ENCODE measurements at places on chromosomes 12 and 14.
A peak's percentile ranks its signal among the peaks of the same experiment; 100 is the strongest.

- DNase-seq = no peak
Measured at GRCh38 chr14:51828017-51828797, 32.2 kb upstream of the GNG2 start.

- no peak for DNase-seq
Measured at GRCh38 chr12:96104566-96104965, 69.2 kb upstream of the LTA4H start.

- DNase-seq = peak; percentile 73
Measured at GRCh38 chr14:65879248-65880009, 466.9 kb downstream of the FUT8 start.

DNA sequence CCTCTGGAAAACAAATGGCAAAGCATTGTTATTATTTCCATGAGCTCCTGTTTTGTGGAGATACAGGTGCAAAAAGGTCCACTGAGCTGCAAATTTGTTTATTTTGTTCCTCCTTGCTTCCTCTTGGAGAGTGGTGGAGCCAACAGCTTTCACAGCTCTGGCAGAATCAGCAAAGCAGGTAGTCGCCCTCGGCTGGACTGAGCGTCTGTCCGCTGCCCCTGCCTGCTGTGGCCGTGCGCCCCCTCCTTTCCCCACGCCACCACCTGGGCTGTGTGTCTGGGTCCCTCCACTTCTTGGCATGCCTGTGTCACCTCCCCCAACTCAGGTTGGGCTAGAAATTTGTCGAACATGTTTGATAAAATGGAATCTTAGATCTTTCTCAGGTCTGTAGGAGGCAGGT, 188.2 kb downstream of the TSPAN9 start:
- DNase-seq = no peak

DNA sequence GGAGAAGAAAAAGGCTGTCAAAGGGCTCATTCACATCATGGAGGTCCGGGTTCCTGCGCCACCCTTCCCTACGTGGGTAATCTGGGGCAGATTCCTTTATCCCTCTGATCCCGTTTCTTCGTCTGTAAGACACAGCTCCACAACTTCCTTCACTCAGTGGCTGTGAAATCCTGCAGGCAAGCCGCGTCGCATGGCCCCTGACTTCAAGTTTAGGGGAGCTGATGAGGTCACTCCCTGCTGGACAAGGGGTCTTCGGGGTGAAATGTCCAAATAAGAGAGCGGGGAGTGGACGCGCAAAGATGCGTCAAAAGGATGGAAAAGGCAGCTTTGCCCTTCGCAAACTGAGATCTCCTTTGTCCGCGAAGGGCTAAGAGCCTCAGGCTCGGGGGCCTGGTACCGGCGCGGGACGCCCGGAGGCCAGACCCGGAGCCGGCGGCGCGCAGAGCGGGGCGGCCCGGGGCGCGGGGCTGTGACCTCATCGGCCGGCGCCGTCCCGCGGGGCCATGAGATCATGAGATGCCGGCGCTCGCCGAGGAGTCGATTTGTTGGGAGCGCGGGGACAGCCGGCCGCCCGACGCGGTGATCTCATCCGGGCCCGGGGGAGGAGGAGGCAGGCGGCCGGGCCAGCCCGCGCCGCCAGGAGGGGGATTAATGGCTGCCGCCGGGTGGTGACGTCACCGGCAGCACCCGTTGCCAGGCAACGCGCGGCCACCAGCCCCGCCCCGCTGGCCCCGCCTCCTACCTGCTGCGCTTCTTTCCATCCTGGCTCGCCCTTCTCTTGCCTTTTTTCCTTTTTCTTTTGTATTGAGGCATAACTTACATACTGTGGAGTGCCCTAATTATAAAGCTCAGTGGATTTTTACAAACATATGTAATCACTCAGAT, 62.1 kb downstream of the HRK start:
- DNase-seq = peak; percentile 87

GRCh38 chr12:72075401-72075800, 136.8 kb downstream of the TPH2 start:
- no peak for DNase-seq

DNA sequence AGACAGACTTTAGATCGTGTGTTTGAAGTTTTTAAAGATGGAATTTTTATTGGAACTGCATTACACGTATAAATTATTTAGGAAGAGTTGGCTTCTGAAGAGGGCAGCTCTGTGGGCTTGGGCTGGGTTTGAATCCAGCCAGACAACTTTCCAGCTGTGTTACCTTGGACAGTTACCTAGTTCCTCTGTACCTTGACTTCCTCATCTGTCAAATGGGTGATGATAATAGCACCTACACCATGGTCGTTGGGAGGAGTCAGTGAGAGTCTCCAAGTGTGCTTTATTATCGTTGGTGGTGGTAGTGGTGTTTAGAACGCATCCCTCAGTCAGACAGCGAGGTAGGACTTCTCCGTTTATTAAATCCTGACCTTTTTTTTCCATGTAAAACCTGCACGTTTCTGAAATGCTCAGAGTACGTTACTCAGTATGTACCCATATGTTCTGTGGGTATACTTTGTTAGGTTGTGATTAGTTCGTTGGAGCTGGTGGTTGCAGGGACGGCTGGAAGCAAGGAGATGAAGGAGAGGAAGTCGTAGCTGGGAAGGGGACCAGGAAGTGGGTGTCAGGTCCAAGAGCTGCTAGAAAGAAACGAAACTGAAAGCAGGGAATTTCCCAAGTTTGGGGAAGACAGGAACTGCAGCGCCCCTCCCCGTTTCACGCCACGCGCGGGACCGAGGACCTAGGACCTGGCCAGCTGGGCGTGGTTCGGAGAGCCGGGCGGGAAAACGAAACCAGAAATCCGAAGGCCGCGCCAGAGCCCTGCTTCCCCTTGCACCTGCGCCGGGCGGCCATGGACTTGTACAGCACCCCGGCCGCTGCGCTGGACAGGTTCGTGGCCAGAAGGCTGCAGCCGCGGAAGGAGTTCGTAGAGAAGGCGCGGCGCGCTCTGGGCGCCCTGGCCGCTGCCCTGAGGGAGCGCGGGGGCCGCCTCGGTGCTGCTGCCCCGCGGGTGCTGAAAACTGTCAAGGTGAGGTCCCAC, at the start of gene OAS3:
TSS of gene OAS3 (plus strand) at position 734 of the 979 bp plus-strand sequence. CDS start at position 791, 57 bp downstream.
- DNase-seq = peak; percentile 49

- no peak for DNase-seq
Measured at GRCh38 chr12:66132408-66132807, 1.9 kb upstream of the LLPH start.

DNA sequence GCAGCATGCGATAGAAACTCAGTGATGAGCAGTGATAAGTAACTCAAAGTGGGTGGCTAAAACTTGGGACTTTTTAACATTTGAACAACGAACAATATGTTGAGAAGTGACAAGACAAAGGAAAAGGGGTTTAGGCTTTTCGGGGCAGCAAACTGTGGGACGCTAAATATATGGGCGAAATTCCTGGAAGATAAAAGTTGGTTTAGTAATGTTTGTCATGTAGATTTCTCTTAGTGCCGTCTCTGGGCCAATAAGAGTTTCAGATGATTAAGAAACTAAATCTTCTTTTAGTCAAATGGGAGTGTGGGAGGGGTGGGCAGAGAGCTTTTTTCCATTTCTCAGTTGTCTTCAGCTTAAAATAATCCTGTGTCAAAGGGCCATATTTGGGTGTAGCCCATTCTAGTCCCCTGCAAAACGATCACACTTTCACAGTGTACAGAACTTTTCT, 41.7 kb upstream of the FUT8 start:
- no peak for DNase-seq

DNA sequence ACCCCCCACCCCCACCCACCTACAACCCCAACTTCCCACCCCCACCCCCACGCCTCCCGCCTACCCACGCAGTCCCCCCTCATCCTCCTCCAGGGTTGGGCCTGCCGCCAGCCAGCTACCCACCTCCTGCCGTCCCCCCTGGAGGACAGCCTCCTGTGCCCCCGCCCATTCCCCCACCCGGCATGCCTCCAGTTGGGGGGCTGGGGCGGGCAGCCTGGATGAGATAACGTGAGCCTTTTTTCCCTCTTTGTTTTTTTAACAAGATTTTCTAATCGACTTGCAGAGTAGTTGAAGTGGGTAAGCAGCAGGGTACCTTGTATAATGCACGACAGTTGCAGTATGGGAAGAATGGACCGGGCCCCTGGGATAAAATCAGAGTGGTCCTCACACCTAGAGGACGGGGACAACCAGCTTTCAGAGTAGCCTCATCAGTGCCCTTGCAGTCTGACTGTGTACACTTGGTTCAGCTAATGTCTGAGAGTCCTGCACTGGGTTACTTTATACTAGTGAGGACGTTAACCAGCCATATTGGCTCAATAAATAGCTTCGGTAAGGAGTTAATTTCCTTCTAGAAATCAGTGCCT, 29.4 kb downstream of the CCNK start:
- no peak for DNase-seq

- no peak for DNase-seq
Measured at GRCh38 chr12:60684988-60685655, 1089.3 kb downstream of the SLC16A7 start.

GRCh38 chr12:130818272-130818634, 20.8 kb downstream of the STX2 start:
- DNase-seq = no peak

GRCh38 chr14:71237556-71237955, 330.3 kb downstream of the PCNX1 start:
- no peak for DNase-seq

- DNase-seq = no peak
Measured at GRCh38 chr14:68362846-68363245, 430.0 kb downstream of the ZFP36L1 start.

DNA sequence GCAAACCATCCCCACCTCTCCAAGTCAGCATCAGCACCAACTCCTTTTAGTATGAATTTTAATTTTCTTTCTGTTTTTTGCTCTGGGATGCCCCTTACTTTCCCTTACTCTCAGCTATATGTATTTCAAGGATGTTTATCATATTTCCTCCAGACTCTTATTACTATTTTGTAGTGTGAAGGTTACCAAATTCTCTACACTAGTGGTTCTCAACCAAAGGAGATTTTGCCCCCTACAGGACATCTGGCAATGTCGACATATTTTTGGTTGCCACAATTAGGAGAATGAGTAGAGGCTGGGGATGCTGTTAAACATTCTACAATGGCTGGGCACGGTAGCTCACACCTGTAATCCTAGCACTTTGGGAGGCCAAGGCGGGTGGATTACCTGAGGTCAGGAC, 29.1 kb upstream of the SOS2 start:
- DNase-seq = peak; percentile 27

DNA sequence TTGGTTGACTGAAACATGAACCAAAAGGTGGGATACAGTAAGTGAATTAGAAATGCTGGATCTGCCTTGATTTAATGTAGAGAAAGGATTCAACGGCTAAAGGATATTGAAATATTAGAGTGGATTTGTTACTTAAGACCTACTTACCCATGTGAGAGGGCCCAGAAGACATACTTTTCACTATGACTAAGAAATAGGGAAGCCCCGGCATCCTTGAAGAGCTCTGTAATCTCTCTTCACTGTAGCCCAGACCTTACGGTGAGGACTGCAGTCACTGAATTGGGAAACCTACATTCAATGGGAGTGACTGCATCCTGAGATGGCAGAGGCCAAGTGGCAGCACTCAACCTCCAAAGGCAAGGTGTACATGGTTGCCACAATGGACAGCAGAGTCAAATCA, 52.5 kb downstream of the KANSL2 start:
- DNase-seq = no peak

DNA sequence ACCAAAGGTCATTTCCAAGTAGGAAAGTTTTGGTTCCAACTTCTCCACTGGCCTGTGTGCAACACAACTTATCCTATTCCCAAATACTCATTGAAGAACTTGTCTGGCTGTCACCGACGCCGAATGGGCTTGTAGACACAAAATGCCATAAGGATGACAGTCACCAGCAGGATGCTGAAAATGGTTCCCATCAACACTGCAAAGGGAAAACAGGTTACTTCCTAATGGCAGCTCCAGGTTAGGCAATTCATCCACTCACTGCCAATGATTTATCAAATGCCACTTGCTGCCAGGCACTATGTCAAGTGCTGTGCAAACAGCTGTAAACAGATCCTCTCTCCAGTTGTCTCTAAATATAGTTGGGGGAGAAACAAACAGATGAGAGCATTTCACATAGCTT, 6.1 kb downstream of the C12orf76 start:
- no peak for DNase-seq

GRCh38 chr12:4858386-4858785, 51.3 kb upstream of the KCNA1 start:
- DNase-seq = no peak

GRCh38 chr12:60021235-60021634, 425.4 kb downstream of the SLC16A7 start:
- DNase-seq = no peak

- DNase-seq = no peak
Measured at GRCh38 chr12:44875417-44875953, 630 bp downstream of the NELL2 start.

- peak; percentile 42 for DNase-seq
Measured at GRCh38 chr12:26853303-26854030, 20.5 kb upstream of the ITPR2 start.

- DNase-seq = no peak
Measured at GRCh38 chr14:76672123-76672522, 89.1 kb upstream of the VASH1 start.

DNA sequence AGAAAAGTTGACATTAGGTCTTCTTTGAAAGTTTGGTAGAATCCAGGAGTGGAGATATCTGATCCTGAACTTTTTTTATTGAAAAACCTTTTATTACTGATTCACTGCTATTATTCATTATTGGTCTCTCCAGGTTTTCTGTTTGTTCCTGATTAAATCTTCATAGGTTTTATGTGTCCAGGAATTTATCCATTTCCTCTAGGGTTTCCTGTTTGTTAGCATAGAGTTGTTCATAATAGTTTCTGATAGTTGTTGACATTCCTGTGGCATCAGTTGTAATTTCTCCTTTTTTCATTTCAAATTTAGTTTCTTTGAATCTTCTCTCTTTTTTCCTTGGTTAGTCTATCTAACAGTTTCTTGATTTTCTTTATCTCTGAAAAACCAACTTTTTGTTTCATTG, 370.3 kb downstream of the SLC6A15 start:
- DNase-seq = no peak

DNA sequence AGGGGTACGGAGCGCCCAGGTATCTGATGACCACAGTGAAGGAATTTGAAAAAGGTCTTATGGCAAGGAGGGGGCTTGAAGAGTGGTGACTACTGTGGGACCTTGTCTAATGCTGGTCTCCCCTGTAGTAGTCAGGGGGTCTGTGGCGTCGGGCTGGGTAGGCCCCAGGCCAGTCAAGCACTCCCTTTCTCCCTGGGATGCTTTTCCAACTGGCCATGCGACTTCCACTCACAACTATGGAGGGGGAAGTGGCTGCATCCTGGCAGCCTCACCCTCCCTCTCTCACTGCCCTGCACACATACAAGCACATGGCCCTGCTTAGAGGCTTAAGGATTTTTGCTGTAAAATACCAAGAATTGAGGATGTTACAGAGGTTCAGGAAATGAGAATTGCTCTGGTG, 4.1 kb downstream of the TSPAN11 start:
- no peak for DNase-seq

GRCh38 chr12:57767876-57768275, 998 bp upstream of the CYP27B1 start:
- no peak for DNase-seq

DNA sequence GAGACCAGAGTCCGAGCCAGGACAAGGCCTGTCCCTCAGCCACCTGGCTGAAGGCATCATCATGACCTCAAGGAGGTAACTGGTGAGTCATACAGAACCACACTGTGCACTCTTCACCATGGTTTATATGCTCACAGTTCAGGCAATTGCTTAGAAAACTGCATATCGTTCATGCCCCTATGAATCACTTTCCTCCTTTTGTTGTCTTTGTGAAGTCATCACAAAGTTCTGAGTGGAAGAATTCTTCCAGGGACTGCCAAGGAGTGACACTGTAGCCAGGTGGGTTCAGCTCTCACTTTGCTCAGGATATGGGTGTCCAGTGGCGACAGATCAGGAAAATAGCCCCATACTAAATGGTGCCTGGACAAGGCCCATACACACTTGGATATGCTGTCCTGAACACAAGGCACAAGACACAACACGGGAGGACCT, 92.5 kb downstream of the DPF3 start:
- DNase-seq = peak; percentile 65
